Activated T-helper 9 cell treated with anti-CD3 and anti-CD28 coated beads, Interleukin-2, amount 50 U/mL, for 16 hours (primary cell): ENCODE measurements at places on chromosomes 4 and X.

DNA sequence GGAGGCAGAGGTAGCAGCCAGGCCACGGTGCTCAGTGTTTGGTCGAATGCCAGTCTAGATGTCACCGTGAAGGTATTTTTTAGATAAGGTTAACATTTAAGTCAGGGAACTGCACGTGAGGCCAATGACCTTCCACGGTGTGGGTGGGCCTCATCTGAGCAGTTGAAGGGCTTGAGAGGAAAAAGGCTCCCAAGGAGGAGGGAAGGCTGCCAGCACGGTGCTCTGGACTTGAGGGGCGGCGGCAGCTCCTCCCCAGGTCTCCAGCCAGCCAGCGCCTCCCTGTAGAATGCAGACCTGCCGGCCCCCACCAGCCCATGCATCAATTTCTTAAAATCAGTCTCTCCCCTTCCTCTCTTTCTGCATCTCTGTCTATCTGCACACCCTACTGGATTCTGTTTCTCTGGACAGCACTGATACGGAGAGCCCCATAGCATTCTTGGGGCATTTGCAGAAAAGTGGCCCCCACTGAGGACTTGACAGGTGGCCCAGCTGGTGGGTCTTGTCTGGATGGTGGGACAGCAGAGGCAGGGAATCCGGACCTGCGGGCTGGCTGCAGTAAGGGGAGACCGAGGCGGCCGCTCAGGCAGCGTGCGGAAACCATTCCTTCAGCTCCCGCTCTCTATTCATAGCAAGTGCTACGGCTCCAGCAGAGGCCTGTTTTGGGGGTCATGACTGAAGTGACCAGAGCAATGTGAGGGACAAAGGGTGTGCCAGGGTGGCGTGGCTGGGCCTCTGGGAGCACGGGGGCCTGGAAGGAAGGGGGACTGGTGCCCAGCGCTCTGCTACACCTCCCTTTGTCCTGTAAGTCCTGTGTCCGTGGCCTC, 7.9 kb upstream of the RGS12 start:
- no peak for DNase-seq

DNA sequence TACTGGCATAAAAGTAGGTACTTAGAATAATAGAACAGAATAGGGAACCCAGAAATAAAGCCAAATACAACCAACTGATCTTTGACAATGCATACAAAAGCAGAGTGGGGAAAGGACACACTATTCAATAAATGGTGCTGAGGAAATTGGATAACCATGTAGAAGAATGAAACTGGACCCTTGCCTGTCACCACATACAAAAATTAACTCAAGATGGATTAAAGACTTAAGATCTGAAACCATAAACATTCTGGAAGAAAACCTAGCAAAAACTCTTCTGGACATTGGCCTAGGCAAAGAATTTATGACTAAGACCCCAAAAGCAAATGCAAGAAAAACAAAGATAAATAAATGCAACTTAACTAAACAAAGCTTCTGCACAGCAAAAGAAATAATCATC, 45.6 kb downstream of the ARFIP1 start:
- no peak for DNase-seq

DNA sequence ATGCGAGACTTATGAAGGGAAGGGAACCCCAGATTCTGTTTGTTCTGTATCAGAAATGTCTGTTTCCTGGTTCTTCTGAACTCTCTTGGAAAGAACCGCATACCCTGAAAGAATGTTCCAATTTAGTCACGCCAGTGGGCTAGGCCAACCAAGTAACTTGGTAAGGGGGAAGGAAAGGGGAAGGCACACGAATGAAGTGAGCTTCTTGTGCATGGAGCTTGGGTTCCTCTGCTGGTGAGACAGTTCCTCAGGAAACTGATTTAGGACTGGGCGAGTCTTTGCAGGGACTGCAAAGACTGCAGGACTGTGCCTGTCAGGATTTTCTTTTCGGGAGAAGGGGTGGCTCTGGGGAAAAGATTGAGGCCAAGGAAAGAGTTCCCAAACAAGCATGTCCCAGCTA, 35.6 kb downstream of the FRMPD3 start:
- DNase-seq, result no peak

DNA sequence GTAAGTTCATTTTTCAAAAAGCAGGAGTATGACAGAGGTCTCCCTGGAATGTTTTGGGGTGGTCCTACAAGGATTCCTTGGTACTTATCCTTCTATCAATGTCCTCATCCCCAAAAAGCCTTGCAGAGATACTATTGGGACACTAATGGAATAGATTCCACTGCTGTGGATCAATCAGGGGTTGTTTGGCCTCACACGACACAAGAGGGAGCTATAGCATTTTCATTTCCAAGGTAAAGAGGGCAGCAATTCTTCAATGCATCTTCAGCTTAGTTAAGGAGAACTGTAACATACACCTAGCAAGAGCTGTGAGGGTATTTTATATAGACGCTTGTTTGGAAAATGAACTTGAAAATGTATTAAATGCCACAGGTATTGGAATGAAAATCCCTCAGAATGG, 50.9 kb downstream of the USP26 start:
- no peak for DNase-seq

GRCh38 chrX:70087857-70088630, 25.8 kb downstream of the OTUD6A start:
- no peak for DNase-seq

GRCh38 chr4:139789096-139789654, 123.6 kb downstream of the MGST2 start:
- no peak for DNase-seq

DNA sequence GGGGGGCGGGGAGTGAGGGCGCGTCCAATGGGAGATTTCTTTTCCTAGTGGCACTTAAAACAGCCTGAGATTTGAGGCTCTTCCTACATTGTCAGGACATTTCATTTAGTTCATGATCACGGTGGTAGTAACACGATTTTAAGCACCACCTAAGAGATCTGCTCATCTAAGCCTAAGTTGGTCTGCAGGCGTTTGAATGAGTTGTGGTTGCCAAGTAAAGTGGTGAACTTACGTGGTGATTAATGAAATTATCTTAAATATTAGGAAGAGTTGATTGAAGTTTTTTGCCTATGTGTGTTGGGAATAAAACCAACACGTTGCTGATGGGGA, 1.1 kb downstream of the HTT start:
- DNase-seq, result no peak
